ENCODE measurements at places on chromosomes 7 and 10. TPM values are rescaled to one million over a fixed set of nuclear protein-coding genes. Genes with fewer than 3 reads are reported as not detected.

Gene ZPBP
- total RNA-seq, result not detected

Gene PPP1R17
- not detected for total RNA-seq

DNA sequence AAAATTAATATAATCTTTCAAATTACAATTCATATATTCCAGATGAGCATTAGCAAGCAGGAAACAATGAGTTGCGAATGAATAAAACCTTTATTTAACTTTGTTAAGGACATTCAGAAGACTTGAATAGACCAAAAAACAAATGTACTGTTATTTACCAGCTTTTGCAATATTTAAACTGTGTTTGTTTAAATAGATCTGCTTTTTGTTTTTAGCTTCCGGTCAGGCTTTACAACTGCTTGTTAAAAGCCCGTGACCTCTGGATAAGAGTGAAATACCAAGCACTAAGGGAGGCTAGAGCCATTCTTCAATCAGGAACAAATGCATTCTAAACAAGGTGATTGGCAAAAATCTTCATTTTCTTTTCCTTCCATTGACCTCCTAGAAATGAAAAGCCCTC lies 184.9 kb upstream of the GNAI1 start:
- DNase-seq, result no peak

Gene ANLN
- 6.4 TPM for total RNA-seq

- DNase-seq, result no peak
Observed at GRCh38 chr7:72309476-72309875, 102.7 kb downstream of the CALN1 start.

DNA sequence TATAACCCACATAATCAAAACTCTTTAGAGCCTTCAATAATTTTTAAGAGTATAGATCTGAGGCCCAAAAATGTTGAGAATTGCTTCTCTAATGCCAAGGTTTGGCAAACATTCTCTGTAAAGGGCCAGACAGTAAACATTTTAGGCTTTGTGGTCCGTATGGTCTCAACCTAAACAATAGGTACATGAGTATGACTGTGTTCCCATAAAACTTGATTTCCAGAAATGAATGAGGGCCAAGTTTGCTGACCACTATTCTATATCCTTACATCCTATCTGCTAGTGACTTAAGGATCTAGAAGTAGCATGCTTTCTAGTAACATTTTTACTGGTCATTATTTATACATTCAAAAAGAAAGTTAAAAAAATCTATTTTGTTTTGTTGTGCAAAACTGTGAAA lies 58.9 kb downstream of the MPP7 start:
- no peak for DNase-seq

Gene GRID1
- 5.6 TPM for total RNA-seq

DNA sequence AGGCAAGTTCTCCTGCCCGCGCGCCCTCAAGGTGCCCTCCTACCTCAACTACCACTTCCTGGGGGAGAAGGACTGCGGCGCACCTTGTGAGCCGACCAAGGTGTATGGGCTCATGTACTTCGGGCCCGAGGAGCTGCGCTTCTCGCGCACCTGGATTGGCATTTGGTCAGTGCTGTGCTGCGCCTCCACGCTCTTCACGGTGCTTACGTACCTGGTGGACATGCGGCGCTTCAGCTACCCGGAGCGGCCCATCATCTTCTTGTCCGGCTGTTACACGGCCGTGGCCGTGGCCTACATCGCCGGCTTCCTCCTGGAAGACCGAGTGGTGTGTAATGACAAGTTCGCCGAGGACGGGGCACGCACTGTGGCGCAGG lies 1.4 kb downstream of the FZD1 start:
- DNase-seq, result peak; percentile 85

GRCh38 chr10:60414111-60414510 lies 24.4 kb upstream of the ANK3 start:
- DNase-seq, result no peak

- DNase-seq, result no peak
Observed at GRCh38 chr7:88761779-88762178, 2.3 kb downstream of the ZNF804B start.

DNA sequence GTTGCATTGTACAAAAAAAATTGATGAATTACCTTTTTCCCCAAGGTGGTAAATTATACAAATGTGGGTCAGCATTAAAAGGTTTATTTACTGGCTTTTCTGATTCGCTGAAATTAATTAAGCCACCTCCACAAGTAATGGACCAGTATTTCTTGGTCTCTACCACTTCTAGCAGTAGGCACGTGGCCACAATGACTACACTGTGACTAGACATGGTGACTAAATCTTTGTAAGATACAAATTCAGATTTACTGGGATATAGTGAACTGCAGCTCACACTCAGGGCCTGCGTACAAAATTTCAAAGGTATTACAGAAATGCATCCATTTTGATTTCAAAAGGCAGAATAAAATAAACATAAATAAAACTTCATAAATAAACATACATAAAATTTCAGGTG lies 10.9 kb downstream of the HPSE2 start:
- no peak for DNase-seq

GRCh38 chr10:49109669-49110340 lies 5.5 kb downstream of the VSTM4 start:
- no peak for DNase-seq

DNA sequence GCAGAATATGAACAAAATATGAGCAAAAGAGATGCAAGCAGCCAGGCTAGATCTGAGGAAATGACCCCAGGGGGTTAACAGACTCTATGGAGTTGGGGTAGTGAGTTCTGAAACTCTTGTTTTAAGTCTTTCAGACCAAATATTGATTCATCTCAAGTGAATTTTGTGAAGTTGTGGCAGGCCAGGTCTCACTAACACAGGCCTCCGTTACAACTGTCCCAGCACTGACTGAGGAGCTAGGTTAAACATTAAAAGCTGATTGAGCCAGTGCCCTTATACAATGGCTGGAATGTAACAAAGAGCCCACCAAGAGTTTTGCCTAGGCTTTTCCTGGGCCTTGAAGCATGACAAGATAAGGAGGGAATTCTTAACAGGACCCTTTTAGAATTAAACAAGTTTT lies 192.3 kb upstream of the STK17A start:
- DNase-seq, result no peak

Gene TET1
- 3.2 TPM for total RNA-seq

Gene INMT
- 150 TPM for total RNA-seq

DNA sequence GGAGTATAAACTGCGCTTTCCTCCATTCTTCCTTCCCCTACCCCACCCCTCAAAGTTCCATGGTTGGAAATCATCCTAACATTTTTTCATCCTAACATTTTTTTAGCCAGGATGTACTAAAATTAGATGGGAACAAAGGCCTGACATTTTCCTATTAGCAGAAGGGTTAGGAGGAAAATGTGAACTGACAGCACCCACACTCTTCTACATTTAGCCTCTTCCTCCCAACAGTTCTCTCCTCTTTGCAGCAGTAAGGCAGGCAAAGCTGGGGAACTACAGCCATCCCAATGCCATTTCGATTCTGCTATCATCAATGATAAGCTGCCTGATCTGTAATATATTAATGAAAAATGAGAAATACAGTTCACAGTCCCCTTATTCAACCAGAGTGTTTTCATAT lies 11.4 kb upstream of the FAM53B start:
- DNase-seq, result no peak

- DNase-seq, result no peak
Observed at GRCh38 chr7:43362652-43363034, 220.3 kb upstream of the STK17A start.

GRCh38 chr10:76422769-76423168 lies 991.3 kb downstream of the LRMDA start:
- no peak for DNase-seq

Gene PDK4
- 433 TPM for total RNA-seq

GRCh38 chr10:86662186-86663045 lies 5.9 kb upstream of the LDB3 start:
- no peak for DNase-seq

Gene CTAGE15
- not detected for total RNA-seq

DNA sequence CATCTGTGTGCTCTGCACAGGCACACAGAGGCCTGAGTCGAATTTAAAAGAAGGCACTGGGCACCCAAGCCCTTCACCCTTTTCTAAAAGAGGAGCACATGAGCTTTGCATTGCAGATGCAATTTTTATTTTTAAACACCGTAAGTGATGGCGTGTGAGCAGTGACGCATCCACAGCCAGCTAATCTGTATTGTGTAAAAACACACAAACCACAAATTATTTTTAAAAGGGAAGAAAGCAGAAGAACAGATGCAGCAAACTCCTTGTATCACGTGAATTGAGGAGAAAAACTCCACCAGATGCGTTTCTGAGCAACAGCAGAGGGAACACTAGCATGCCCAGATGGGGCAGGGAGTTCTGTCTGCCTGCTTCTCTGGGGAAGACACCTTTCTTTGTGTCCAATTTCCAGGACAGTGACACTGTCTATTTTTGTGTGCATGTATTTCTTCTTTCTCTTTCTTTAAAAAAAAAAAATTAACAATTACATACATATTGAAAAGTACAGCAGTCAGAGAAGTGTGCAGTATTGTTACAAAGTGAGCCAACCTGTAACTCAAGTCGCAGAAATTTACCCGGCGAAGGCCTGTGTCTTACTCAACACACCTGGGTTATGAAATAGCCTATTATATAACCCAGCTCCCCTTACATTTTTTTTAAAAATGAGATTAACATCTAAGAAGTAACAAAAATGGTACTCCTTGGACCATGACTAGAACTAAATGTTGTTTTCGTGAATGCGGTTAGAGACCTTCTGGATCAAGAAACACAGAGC lies 39.2 kb downstream of the EEPD1 start:
- no peak for DNase-seq

Gene TFEC
- total RNA-seq, result 13.5 TPM
